ENCODE measurements at places on chromosomes 5 and 9. TPM values are rescaled to one million over a fixed set of nuclear protein-coding genes. Genes with fewer than 3 reads are reported as not detected.

DNA sequence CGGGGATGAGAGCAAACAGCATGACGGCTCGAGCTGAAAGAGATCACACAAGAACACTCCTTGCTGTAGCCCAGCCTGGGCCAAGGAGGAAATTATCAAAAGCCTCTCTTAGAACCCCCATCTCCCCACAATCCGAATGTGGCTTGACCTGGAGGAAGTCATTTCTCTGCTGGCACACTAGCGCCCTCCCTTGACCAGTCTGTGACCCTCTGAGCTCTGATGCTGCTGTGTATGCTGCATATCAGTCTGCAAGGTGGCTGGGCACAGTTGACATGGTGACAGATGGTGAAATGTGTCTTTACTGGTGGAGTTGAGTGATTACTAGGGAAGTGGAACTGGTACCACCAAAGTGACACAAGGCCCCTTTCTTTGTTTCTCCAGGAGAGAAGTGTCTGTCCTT lies 3.3 kb downstream of the SLC46A2 start:
- no peak for DNase-seq

Gene FOXD1
- 10.8 TPM for total RNA-seq

Gene GDA
- 0.05 TPM for total RNA-seq

DNA sequence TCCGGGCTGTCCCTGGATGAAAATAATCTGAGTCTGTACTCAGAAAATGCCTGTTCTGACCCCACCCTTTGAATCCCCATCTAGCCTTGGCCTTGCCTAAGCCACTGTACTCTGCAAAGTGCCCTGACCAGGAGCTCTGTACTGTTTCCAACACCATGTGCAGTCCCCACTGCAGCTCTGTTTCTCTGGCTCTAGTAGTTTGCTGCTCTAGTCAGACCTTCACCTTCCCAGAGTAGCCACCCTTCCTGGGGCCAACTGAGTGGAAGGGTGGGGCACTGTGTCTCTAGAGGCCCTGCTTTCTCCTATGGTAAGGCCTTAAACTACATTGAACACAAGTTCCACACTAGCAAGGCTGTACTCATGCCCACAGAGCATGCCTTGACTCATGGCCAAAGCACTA lies 31.9 kb downstream of the P4HA2 start:
- no peak for DNase-seq

Gene SMIM33
- not detected for total RNA-seq
